Stimulated activated naive CD8-positive, alpha-beta T cell treated with anti-CD3 and anti-CD28 coated beads, Interleukin-15, Interleukin-2, amounts not matched to agents 100 U/mL and 50 U/mL, for 24 hours (primary cell): ENCODE measurements at places on chromosomes 6 and 20.
A peak's percentile ranks its signal among the peaks of the same experiment; 100 is the strongest.

DNA sequence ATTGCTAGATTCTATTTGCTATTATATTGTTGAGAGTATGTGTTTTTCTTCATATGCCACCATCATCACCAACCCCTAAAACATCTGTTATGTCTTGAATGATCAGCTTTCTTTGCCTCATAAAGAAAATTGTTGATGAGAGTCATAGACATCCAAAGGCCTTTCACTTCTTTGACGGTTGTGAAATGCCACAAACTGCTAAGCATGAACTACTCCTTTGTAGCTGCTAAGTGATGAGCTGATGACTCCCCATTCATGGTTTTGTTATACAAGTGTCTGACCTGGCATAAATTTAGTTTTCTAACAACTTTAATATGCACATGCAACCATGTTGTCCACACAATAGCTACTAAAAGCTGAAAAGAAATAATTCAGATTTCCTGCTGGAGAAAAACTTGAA lies 684 bp upstream of the MED23 start:
- no peak for DNase-seq

GRCh38 chr6:100493206-100493888 lies 28.6 kb upstream of the SIM1 start:
- DNase-seq = no peak

GRCh38 chr20:57680131-57680716 lies 29.6 kb downstream of the PMEPA1 start:
- DNase-seq = peak; percentile 29

- no peak for DNase-seq
Observed at GRCh38 chr6:49634092-49634835, 2.4 kb downstream of the RHAG start.

GRCh38 chr6:94487371-94487770 lies 1068.0 kb upstream of the EPHA7 start:
- DNase-seq = no peak

GRCh38 chr20:57902473-57902872 lies 192.7 kb upstream of the PMEPA1 start:
- DNase-seq = no peak
